ENCODE measurements at places on chromosomes 7 and 10.

DNA sequence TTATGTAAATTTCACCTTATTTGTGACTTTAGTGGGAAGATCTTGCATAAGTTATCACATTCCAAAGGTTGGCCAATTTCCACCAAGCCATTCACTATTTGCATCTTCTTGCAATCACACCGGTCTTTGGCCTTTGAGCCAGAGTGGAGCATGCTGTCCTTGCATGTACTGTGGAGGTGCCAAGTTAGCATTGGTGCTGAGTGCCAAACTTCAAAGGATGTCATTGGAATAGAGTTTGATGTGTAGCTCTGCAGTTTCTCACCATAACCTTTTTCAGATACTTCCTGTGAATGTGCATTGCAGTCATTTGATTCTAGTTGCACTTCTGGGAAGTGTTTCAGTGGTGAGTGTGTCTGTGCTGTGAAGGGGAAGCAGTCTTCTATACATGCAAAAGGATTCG lies 620.6 kb downstream of the SUGCT start:
- no peak for DNase-seq

GRCh38 chr10:13984647-13985155 lies 346.0 kb downstream of the FRMD4A start:
- DNase-seq, result no peak

GRCh38 chr10:104268713-104269645 lies at the start of gene GSTO2:
TSS of gene GSTO2 (plus strand) at chr10:104269184. CDS start at chr10:104274916, 5,732 bp downstream.
- peak; percentile 97 for DNase-seq

DNA sequence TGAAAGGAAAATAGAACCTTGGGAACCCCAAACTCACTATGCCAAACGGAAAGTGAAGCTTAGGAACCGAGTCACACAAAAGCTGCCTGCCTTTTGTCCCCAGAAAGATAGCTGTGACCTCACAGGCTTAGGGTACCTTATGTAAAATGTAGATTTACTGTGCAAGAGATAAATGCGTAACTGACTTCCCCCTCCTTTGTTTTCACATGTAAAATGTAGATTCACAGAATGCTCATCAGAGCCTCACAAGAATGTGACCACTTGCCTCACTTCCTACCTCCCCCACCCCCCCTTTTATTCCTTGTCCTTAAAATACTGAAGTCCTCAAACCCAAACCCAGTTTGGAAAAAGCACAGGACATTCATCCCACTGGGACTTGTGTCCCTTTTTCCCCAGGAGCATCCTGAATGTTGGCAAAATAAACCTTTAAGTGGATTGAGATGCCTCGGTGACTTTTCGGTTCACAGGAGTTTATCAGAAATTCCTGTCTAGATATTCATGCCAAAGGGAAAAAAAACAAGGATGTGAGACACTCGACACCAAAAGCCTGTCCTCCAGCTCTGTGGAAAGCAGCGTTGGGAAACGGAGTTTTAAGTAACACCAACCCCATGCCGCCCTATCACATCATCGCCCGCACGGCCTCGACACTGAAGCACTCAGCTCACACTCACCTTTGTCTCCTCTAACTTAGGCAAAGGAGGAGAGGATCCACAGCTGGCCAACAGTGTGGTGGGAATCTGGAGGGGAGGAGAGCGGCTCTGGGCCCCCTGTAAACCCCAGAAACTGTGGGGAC lies 45.9 kb downstream of the SVIL start:
- no peak for DNase-seq

GRCh38 chr7:87575521-87575920 lies 25.2 kb downstream of the ABCB1 start:
- DNase-seq, result no peak
